ENCODE measurements at places on chromosomes 3 and 15.

- DNase-seq: no peak
Measured at GRCh38 chr3:171255236-171255806, 204.9 kb downstream of the TNIK start.

- no peak for DNase-seq
Measured at GRCh38 chr3:40137591-40138295, 171.8 kb upstream of the EIF1B start.

- no peak for DNase-seq
Measured at GRCh38 chr3:28068342-28068741, 173.1 kb upstream of the CMC1 start.

DNA sequence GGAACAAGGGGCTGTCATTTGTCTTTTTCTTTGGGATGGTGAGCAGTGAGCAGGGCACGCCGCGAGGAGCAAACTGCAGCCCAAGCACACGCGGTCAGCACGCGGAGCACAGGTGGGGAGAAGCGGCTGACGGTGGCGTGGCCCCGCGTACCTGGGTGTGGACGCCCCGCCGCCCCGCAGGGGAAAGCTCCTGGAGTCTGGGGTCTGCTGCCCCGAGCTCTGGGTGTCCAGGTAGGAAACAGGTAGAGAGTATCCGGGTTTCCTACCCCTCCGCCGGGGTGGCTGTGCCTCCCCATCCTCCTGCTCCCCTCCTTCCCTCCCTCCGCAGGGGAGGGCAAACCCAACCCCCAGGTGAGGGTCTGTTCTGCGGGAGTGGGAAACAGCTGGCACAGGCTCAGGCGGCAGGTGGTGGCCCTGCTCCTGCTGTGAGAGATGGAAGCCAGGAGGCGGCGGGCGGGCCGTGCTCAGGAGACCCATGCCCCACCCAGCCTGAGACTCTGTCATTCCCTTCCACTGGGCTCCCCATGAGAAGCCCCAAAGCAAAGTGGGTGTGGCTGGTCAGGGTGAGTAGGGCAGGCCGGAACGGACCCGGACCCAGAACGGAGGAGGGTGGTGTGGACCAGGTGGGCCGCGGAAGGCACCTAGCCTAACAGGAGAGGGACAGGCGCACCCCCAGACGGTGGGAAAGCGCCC is 56.9 kb upstream of the CGNL1 start:
- DNase-seq: no peak

DNA sequence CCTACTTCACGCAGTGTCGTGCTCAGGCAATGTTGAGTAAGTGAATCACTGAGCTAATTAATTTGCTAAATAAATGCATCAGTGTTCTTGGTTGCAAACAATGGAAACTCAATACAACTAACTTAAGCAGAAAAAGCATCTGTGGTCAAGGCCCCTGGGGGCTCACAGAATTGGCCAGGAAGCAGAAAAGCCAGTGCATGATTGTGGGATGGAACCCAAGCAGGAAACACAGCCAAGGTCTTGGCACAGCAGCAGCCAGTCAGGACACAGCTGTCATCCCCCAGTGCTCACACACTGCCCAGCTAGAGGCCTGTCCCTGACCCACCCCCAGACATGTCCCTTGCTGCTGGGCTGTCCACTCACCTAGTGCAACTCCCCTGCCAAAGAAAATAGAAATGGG is 85.9 kb downstream of the AQP9 start:
- DNase-seq: no peak

- DNase-seq: no peak
Measured at GRCh38 chr3:188874576-188874975, 297.2 kb upstream of the TPRG1 start.

GRCh38 chr15:42401544-42402454 is 42.5 kb downstream of the CAPN3 start:
- DNase-seq: peak; percentile 10

- DNase-seq: peak; percentile 54
Measured at GRCh38 chr3:50600841-50601591, 10.6 kb downstream of the CISH start.

DNA sequence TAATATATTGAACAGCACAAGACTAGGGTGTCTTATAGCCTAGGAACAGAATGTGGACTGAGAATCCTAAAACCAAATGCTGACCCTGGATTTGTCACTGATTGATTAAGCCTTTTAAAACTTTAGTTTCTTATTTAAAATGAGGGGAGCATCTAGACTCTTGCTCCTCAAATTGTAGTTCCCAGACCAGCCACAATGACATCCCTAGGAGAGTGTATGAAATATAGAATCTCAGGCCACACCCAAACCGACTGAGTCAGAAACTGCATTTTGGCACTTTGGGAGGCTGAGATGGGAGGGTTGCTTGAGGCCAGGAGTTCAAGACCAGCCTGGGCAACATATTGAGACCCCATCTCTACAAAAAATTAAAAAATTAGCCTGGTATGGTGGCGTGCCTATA is 287.8 kb upstream of the UMPS start:
- DNase-seq: no peak

GRCh38 chr3:47079432-47079831 is 84.5 kb downstream of the SETD2 start:
- no peak for DNase-seq

GRCh38 chr15:27248251-27248650 is 277.3 kb downstream of the GABRG3 start:
- no peak for DNase-seq

GRCh38 chr3:119195911-119196310 is 22.5 kb downstream of the UPK1B start:
- no peak for DNase-seq

DNA sequence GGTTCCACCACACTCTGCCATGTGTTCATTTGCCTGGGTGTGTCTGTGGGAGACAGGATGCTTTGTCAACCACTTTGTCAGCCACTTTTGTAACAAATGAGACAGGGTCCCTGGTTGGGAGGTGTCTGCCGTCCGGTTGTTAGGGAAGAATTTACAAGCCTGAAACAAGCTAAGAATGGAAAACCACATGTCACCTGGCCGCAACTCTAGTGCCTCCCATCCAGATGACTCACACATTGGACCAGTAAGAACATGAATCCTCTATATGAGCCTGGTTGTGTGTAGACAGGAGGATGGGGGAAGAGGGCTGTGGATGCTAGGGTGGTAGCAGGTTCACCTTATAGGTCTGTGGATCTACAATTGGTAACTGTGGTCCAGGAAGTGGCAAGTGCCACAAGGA is 335.3 kb downstream of the CLSTN2 start:
- no peak for DNase-seq

GRCh38 chr3:70856414-70857162 is 544.1 kb upstream of the MDFIC2 start:
- no peak for DNase-seq

DNA sequence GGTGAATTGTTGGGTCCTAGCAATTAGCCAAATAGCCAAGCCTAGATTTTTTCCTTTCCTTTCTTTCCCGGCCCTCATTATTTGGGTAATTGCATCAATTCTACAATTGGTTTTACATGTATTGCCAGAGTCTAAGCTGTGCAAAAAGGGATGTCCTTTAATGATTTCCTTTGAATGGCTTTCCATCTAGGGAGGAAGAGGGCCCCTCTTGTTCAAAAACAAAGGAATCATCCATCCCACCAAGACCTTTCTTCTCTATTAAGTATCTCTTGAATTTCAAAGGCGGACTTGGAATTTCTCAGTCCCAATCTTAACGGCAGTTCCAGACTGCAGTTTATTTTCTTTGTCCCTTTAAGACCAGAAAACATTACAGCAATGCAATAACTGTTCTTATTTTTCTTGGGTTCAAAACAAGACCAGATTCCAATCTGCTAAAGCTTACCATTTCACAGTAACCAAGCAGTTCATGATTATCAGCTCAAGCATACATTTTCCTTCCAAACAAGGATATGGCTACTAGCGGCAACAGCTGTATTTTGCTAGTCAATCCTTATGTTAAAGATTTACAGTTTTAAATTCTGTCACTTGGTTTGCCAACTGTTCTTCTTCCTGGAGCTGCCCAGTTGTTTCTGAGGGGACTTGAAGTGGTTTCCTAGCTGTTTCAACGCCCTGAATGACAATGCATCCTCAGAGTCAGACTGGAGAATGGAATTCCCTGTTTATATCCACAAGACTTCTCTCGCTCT is 91.4 kb upstream of the LRIG1 start:
- no peak for DNase-seq

DNA sequence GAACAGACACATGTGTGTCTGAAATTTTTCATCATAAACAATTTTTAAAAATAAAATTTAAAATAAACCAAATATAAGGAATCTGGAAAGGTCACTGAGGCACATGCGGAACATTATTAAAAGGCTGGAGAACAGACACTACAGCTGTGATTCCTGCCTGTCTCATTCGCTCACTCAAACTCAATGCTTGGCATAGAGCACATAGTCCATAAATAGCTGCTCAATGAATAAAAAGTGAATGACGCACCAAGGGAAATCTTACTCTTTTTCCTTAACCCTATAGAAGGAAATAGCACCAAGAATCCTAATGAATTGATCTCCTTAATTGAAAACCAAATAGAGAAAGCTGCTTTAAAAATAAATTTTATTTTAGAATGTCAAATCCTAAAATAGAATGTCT is 98.4 kb downstream of the FSIP1 start:
- DNase-seq: no peak

DNA sequence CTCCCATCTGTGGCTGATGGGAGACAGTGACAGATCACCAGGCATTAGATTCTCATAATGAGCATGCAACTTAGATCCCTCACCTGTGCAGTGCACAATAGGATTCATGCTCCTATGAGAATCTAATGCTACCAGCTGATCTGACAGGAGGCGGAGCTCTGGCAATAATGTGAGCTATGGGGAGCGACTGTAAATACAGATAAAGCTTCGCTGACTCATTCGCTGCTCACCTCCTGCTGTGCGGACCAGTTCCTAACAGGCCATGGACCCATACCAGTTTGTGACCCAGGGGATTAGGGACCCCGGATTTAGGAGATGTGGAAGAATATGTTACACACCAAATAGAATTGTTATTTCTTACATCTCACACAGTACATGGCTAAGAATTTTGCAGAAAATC is 6.7 kb downstream of the ARGFX start:
- no peak for DNase-seq

GRCh38 chr3:123789760-123790159 is 94.4 kb downstream of the MYLK start:
- no peak for DNase-seq

DNA sequence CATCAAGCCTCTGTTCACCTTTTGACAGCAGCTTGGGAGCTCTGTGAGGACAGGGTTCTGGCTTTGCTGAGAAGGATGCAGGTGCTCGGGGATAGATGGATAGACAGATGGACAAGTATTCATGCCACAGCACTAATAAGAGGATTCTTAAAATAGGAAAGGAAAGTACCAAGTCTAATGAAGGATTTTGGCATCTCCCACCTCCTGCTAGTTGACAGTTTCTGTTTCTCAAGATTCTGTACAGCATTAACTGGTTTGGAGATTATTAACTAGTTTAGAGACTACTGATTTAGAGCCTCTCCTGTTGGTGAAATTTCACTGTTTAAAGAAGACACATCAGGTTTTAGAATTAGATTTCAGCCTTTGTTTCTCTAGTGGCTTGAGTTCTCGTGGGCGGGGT is 152.3 kb downstream of the CACNA1D start:
- DNase-seq: no peak

GRCh38 chr15:75925440-75925839 is 21.8 kb downstream of the FBXO22 start:
- DNase-seq: no peak

DNA sequence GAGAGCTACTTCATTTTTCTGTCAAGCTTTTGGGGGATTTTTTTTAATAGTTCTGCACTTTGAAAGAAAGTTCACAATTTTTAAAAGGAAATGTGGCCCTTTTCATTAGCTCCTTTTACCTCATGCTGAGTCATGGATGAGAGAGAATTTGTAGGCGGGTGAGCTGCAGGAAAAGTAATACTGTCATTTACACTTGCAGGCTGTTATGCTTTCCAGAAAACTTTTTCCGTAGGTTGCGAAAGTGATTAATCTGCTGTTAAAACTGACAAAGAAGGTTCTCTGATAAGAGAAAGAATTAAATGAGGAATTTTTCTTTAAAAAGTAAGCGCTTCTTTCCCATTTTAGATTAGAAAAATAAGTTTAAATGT is 430.2 kb downstream of the LPP start:
- DNase-seq: no peak
